ENCODE measurements at places on chromosomes 16 and 17. TPM values are rescaled to one million over a fixed set of nuclear protein-coding genes. Genes with fewer than 3 reads are reported as not detected.

ZNF200 gene
- total RNA-seq, result 10.1 TPM

DNA sequence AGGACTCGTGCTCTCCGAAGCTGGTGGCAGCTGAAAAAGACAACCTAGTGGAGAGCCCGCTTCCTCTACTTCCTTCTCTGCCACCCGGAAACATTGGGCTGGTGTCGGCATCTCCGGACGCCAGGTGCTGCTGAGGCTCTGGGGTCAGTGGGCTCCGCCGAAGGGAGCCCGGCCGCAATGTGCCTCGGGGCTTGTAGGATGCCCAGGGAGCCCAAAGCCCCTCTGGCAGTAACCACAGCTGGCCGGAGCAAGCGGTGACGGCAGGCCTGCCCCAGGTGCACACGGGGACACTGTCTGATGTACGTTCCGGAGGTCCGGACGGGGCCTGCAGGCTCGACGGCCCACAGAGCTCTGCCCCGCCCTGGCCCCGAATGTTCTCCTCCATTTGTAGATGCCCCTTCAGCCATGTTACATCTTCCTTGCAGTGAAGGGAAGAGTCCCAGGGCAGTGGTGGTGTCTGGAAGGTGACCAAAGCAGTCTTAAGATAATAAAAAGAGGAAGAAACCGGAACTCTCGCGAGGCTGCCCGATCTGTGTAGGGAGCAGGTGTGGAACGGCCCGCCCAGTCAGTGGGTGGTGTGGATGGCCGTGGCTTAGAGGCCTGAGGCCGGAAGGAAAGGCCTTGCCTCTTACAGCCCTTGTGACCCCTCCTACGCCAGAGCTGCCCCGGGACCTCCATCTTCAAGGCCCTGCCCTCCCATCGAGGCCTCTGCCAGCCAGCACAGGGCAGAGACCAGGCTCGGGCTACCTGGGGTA lies 22.6 kb downstream of the NDUFAF8 start:
- no peaks in the 10 kb centered on the region for H3K27me3 ChIP-seq
- peaks cover 4% of the 10 kb centered on the region for H3K36me3 ChIP-seq
- no peaks in the 10 kb centered on the region for H3K4me1 ChIP-seq
- no peak overlapping the region for H3K4me3 ChIP-seq
- no peak overlapping the region for H3K27ac ChIP-seq

- H3K4me3 ChIP-seq, result no peak overlapping the region
- no peak for DNase-seq
- H3K27ac ChIP-seq, result no peak overlapping the region
- H3K4me1 ChIP-seq, result peaks cover 2% of the 10 kb centered on the region
- H3K27me3 ChIP-seq, result no peaks in the 10 kb centered on the region
These were observed 28.7 kb downstream of the WIPI1 start for GRCh38 chr17:68428498-68429172.

GLP2R gene
- not detected for total RNA-seq

CACNG5 gene
- total RNA-seq, result not detected

DNA sequence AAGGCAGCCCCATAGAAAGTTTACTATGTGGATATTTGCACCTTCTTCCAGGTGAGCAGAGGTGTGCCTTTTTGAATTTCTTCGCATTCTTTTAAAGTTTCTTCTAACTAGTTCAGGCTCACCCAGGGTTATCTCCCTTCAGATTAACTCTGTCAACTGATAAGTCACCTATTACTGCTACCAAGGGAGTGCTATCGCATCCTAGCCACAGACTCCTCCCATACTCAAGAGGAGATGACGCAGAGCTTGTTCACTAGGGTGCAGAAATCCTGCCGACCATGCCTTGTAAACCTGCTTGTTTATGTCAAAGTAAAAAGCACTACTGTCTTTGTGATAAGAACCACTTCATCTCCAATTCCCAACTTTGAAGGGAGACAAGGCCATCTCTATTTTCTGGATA lies 390.1 kb downstream of the RBFOX1 start:
- no peak overlapping the region for H3K4me3 ChIP-seq
- no peak for DNase-seq
- H3K4me1 ChIP-seq, result no peaks in the 10 kb centered on the region
- no peak overlapping the region for H3K27ac ChIP-seq
- H3K27me3 ChIP-seq, result no peaks in the 10 kb centered on the region
- H3K36me3 ChIP-seq, result no peaks in the 10 kb centered on the region
